Vagina (tissue), 2 donors: ENCODE measurements at places on chromosomes 12 and 14.

- DNase-seq: no peak
These were observed 562.2 kb downstream of the GALC start for GRCh38 chr14:87430810-87431209.

DNA sequence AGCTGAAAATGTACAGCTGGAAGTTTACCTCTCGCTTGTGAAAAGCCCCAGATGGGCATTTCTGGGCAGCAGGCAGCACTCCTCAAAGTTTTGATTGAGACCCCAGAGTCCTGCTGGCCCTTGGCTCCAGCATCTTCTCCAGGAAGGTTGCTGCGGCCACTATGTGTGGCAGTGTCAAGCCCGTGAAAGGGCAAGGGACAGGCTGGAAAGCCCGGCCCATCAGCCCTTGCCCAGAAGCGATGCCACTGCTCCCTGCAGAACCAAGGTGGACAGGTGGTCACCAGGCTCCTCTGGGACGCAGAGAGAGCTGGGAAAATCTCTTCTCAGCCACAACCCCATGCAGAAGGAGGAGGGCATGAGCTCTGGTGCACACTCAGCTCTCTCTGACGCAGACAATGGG, 73.5 kb upstream of the BCL11B start:
- no peak for DNase-seq

- no peak for DNase-seq
These were observed 176.1 kb downstream of the RMST start for GRCh38 chr12:97638739-97639138.

GRCh38 chr12:64669270-64669842, 59.1 kb downstream of the RASSF3 start:
- no peak for DNase-seq

DNA sequence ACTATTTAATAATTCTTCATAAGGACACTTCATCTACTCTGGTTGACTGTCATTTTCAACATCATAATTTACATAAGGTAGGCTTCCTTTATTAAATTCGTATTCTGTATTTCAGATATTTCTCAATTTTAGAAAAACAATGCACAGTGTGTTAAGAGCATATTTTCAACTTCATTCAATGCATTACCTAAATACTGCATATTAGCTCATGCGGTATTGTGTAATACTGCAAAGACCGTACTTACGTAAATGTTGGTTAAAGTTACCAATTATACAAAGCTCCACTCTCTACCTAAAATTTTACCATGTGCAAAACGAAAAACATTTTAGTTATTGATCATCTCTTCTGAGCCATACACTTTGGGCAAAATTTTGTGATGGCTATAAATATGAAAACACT, 62.8 kb downstream of the EXOC5 start:
- no peak for DNase-seq

DNA sequence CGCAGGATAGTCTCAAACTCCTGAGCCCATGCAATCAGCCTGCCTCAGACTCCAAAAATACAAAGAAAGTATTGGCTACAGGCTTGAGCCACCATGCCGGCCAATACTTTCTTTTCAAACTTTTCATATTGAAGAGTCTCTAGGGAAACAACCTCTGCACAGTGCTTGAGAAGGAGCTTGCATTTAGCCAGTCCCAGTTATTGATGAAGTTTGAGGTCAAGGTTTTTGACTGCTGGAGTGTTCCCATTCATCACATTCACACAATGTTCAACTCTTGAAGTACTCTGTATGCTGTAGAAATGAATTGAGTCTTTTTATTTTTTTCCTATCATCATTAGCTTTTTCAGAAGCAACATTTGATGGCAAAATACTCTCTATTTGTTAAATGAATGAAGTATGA, 355.8 kb upstream of the E2F7 start:
- DNase-seq: no peak

- DNase-seq: no peak
These were observed 61.7 kb upstream of the BCL2L14 start for GRCh38 chr12:12008931-12009611.

- no peak for DNase-seq
These were observed 9.4 kb upstream of the VTI1B start for GRCh38 chr14:67683842-67684241.

GRCh38 chr12:125645724-125646123, 580.5 kb downstream of the AACS start:
- DNase-seq: no peak

- DNase-seq: no peak
These were observed 113.7 kb downstream of the SAMD4A start for GRCh38 chr14:54680651-54681050.
